Activated CD4-positive, CD25-positive, alpha-beta regulatory T cell treated with anti-CD3 and anti-CD28 coated beads, Interleukin-2, amount 50 U/mL, for 16 hours (primary cell): ENCODE measurements at places on chromosomes 13 and 19.

- DNase-seq = no peak
Observed at GRCh38 chr13:48151363-48152161, 56.7 kb upstream of the MED4 start.

- no peak for DNase-seq
Observed at GRCh38 chr19:17497149-17497798, 14.2 kb upstream of the PGLS start.

DNA sequence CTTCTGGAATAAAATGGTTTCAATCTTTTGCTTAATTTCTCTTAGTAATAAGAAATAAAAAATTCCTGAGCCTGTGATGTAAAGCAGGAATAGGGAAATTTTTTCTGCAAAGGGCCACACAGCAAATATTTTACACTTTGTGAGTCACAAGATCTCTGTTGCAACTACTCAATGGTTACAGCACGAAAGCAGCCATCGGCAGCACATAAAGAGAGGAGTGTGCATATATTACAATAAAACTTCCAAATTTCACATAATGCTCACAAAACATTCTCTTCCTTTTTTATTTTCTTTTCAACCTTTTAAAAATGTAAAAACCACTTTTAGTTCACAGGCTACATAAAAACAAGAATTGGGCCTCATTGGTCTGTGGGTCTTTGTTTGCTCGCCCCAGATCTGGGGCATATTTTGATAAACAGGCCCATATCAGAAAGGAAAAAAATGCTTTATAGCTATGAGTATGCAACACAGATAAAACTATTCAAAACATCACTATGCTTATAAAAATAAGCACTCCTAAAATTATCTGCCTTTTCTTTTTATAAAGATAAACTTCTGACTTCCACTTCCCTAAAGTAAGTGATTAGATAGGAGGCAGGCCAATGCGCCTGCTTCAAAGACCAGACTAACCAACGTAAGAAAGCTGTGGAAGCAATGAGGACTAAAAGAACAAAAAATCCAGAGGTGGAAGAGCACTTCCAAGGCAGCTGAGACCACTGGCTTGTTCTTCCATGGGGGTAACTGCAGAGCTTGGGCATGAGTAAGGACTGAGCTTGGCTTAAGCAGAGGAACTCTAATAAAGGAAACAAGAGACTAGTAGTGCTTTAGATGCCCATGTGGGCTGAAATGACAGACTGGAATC, 26.5 kb downstream of the MYCBP2 start:
- DNase-seq = no peak

DNA sequence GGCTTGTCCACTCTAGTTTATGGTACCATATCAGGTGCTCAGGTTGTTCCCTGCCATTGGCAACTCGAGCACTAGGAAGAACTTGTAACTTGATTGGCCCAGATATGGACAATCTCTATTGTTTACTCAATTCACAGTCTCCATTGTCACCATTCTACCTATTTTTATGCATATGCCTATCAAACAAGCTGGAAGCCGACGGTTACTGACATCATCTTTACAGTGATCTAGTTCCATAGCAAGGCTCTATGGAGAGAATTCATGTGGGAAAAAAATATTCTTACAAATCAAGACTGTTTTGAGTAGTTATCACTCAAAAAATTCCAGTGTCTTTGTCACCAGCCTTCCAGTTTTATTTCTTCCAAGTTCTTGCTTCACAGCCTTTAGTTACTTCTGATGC, 1006.2 kb upstream of the PRR20A start:
- DNase-seq = no peak

- DNase-seq = no peak
Observed at GRCh38 chr13:27405546-27406134, 18.8 kb upstream of the GTF3A start.

DNA sequence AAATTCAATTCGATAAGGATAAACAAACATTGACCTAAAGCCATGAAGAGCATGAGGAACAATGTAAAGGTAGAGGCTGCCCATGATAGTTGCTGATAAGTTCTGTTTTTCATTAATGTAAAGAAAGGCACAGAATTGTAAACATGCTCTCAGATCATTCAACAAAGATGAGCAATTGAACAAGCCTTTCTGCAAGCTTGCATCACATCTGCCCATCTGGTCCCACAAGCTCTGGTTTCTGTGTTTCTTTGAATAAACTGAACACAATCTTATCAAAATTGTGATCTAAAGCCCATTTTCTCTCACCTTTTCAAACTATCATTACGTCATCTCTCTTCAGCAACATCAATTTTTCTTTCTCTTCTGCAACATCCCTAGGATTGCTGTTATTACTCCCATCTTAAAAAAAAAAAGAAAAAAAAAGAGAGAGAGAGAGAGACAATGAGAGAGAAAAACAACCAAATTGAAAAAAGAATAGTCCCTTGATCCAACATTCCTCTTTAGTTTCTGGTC, 487.2 kb upstream of the GPC6 start:
- no peak for DNase-seq

DNA sequence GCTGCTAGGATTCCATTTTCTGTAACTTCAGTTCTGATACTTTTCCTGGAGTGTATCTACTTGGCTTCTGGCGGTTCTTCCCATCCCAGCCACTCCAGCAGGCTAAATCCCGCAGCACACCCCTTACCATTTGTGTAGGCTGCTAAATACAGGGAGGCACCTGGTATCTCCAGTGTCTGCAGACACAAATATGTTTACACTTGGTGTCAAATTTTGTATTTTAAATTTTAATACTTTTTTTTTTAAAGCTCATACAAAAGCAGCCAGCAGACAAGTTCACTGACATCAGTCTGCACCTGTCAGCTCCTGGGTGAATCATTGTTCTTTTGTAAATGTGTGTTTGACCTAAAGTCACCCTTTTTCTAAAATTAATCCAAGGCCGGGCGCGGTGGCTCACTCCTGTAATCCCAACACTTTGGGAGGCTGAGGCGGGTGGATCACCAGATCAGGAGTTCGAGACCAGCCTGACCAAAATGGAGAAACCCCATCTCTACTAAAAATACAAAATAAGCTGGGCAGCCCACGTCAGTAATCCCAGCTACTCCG, 3.4 kb upstream of the ZSCAN4 start:
- no peak for DNase-seq

GRCh38 chr13:30395192-30396158, 26.8 kb upstream of the UBE2L5 start:
- DNase-seq = peak; percentile 40

DNA sequence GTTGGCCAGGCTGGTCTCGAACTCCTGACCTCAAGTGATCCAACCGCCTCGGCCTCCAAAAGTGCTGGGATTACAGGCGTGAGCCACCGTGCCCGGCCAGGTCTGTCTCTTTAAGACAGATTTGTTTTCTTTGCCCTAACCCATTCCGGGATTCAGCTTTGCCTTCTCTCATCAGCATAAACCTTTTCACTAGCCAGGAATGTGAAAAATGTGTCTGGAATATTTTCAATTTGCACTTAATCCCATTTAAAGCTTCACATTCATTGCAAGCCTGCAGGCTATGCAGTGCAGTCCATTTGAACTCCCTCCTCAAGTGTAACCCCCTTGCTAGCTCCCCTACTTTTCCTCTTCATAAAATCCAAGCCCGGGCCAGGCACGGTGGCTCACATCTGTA, 880 bp upstream of the TMEM160 start:
- no peak for DNase-seq

DNA sequence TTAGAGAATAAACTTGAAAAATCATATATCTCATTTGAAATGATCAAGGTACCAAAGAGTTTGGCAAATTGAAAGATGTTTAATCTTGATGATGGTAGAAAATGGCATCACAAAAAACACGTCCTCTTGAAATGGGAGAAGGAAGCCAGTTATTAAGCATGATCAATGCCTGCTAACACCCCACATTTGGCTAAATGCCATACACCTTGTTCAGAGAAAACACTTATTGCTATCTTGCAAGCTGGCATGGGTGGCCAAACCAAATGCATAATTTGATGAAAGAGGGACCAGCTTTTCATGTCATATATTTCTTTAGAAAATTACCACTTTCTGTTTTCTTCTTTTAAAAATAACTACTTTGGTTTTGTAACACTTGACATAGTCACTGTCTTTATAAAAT, 141.3 kb downstream of the ZAR1L start:
- no peak for DNase-seq
